ENCODE measurements at places on chromosomes 16 and 17.

GRCh38 chr17:69945698-69946185, 129.3 kb upstream of the KCNJ16 start:
- H3K4me3 ChIP-seq: no peak overlapping the region
- H3K27ac ChIP-seq: no peak overlapping the region
- DNase-seq: no peak
- no peaks in the 10 kb centered on the region for H3K4me1 ChIP-seq

- H3K27me3 ChIP-seq: no peaks in the 10 kb centered on the region
- no peak within 1 kb of the TSS for H3K27ac ChIP-seq
- no peaks in the 10 kb centered on the region for H3K36me3 ChIP-seq
- peak within 1 kb of the TSS; percentile 38 for H3K4me3 ChIP-seq
- DNase-seq: no peak
Observed at GRCh38 chr16:50692999-50693781, at the start of gene NOD2. TSS of gene NOD2 (plus strand) at chr16:50693606. CDS start at chr16:50699496, 5,890 bp downstream.

DNA sequence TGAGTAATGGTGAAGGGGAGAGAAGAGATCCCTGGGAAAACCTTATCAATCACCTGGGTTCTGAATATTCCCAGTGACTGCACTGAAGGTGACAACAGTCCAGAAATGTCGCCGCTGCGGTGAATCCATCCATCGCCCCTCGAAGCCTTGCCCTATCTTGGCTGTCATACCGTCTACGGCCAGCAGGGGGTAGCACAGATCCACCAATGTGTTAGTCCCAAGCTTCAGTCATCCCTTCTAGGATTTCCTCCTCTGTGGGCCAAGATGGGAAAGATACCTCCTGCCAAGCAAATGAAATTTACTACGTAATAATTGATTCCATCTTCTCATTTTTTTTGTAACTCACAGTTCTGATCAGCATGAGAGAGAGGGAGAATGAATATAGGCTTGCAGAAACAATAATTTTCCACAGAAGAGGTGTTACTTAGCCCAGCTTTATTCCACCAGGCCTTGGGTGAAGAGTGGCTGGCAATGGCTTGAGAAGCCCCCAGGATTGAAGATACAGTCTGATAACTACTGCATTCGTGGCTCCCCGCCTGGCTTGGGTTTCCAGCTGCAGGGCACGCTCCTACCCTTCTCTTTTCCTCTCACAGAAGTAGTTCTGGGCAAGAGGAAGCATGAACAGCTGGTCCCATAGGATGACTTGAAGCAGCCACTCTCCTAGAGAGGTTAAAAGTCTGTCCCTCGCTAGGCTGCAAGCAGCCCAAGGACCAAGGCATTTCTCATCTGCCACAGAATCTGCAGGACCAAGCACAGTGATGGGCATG, 2.6 kb upstream of the FMNL1 start:
- no peak overlapping the region for H3K27ac ChIP-seq
- DNase-seq: peak; percentile 91
- H3K36me3 ChIP-seq: no peaks in the 10 kb centered on the region
- no peak overlapping the region for H3K4me3 ChIP-seq

DNA sequence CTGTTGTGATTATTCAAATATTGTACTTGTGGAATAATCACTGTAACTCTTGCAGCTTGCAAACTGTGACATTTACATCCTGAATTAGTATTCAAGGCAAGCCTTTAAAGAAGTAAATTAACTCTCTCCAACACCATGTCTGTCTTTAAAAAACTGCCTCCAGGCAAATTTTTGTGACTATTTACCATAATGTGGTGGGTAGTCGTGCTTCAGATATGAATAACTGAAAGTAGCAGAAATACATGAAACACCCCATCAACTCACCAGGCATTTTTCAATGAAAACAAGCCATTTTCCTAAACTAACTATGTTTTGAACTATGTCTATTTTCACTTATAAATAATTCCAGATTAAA, 217.4 kb upstream of the PSMD7 start:
- H3K27me3 ChIP-seq: no peaks in the 10 kb centered on the region
- no peak for DNase-seq
- no peaks in the 10 kb centered on the region for H3K36me3 ChIP-seq
- no peak overlapping the region for H3K4me3 ChIP-seq
- no peaks in the 10 kb centered on the region for H3K4me1 ChIP-seq

DNA sequence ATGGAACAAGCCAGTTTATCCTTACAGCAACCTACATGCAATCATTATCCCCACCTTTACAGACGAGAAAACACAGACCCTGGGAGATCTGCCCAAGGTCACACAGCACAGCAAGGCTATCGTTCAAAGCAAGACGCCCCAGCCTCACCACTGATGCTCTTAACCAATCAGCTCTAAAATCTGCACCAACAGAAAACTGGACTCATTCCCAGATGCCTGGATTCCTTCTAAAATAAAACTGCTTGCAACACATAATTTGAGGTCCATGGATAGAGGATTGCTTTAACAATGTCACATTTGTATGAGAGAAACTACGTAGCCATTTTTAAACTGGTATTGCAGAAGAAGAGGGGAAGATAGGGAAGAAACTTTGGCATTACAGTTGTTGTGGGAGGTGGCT, 6.8 kb downstream of the COTL1 start:
- no peak for DNase-seq
- H3K4me3 ChIP-seq: no peak overlapping the region
- H3K36me3 ChIP-seq: no peaks in the 10 kb centered on the region
- no peak overlapping the region for H3K27ac ChIP-seq
- H3K4me1 ChIP-seq: no peaks in the 10 kb centered on the region
- no peaks in the 10 kb centered on the region for H3K27me3 ChIP-seq

GRCh38 chr17:71302721-71303549, 817.9 kb upstream of the SOX9 start:
- no peaks in the 10 kb centered on the region for H3K4me1 ChIP-seq
- no peak overlapping the region for H3K27ac ChIP-seq
- no peaks in the 10 kb centered on the region for H3K27me3 ChIP-seq
- DNase-seq: no peak
- H3K4me3 ChIP-seq: no peak overlapping the region

DNA sequence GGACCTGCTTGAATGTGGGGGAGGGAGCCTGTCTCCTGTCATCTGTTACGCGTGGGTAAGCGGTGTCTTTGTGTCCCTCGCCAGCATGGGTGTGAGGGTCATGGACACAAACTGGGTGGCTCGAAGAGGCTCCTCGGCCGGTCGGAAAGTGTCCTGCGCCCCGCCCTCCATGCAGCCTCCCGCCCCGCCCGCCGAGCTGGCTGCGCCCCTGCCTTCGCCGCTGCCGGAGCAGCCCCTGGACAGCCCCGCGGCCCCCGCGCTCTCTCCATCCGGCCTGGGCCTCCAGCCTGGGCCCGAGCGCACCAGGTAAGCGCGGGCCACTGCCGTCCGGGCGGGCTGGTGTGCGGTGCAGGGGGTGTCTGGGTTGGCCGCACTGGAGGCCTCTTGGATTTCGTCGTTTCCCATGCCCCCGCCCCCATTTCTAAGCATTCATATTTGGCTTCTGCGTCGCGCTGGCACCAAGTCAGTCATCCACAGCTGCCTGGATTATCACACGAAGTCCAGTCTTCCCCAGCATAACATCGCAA, 43.8 kb downstream of the ELAC2 start:
- no peak overlapping the region for H3K4me3 ChIP-seq
- no peaks in the 10 kb centered on the region for H3K27me3 ChIP-seq
- H3K27ac ChIP-seq: no peak overlapping the region
- DNase-seq: peak; percentile 62
- no peaks in the 10 kb centered on the region for H3K36me3 ChIP-seq

- no peaks in the 10 kb centered on the region for H3K27me3 ChIP-seq
- H3K4me3 ChIP-seq: no peak overlapping the region
- DNase-seq: no peak
- H3K36me3 ChIP-seq: no peaks in the 10 kb centered on the region
Observed at GRCh38 chr17:67646472-67646871, 71.3 kb upstream of the NOL11 start.

GRCh38 chr16:80337786-80338185, 203.0 kb upstream of the DYNLRB2 start:
- no peak overlapping the region for H3K4me3 ChIP-seq
- no peaks in the 10 kb centered on the region for H3K36me3 ChIP-seq
- no peaks in the 10 kb centered on the region for H3K4me1 ChIP-seq
- H3K27ac ChIP-seq: no peak overlapping the region
- DNase-seq: no peak

GRCh38 chr17:18225642-18226283, 328 bp downstream of the LLGL1 start:
- peak; percentile 31 for DNase-seq
- no peaks in the 10 kb centered on the region for H3K36me3 ChIP-seq
- peaks cover 6% of the 10 kb centered on the region for H3K4me1 ChIP-seq
- H3K4me3 ChIP-seq: peak overlapping the region; percentile 77

GRCh38 chr16:7055443-7055842, 277.2 kb upstream of the RBFOX1 start:
- no peaks in the 10 kb centered on the region for H3K4me1 ChIP-seq
- H3K27me3 ChIP-seq: no peaks in the 10 kb centered on the region
- H3K4me3 ChIP-seq: no peak overlapping the region
- no peak for DNase-seq
- H3K27ac ChIP-seq: no peak overlapping the region
- H3K36me3 ChIP-seq: no peaks in the 10 kb centered on the region

- no peaks in the 10 kb centered on the region for H3K36me3 ChIP-seq
- no peaks in the 10 kb centered on the region for H3K4me1 ChIP-seq
- DNase-seq: no peak
- no peak overlapping the region for H3K4me3 ChIP-seq
- H3K27me3 ChIP-seq: no peaks in the 10 kb centered on the region
Observed at GRCh38 chr17:6498356-6498755, 54.1 kb downstream of the PIMREG start.

DNA sequence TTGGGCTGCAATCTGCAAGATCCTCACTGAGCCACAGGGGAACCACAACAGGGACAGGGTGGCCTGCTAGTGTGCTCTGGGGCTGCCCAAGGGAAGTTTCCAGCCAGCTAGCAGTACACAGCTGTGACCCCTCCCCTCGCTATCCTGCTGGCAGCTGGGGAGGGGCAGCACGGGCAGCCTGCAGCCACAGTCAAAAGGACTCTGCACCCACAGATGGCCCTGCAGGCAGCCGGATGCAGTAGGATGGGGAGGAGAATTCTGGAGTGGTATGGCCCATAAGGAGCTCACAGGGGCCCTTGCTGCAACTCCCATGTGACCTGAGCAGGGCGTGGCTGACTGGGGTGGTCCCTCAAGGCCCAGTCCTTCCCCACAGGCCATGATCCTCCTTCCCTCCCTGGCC, 74.3 kb downstream of the PLD6 start:
- H3K36me3 ChIP-seq: peaks cover 4% of the 10 kb centered on the region
- DNase-seq: no peak
- no peaks in the 10 kb centered on the region for H3K4me1 ChIP-seq
- H3K27ac ChIP-seq: no peak overlapping the region
- no peaks in the 10 kb centered on the region for H3K27me3 ChIP-seq

DNA sequence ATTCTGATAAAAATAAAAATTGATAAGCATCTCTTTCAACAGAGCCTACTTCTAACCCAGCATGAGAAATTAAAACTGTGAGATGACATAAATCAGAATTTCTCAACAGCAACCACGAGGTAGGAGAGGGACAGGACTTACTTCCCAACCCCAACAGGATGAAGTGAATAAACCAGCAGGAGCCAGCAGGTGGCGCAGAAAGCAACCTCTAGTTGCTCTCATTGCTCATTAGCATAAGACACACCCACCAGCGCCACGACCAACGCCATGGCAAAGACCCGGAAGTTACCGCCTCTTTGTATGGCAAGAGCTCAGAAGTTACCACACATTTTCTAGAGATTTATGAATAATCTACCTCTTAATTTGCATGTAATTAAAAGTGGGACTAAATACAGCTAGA, 189.4 kb upstream of the CDH8 start:
- no peaks in the 10 kb centered on the region for H3K36me3 ChIP-seq
- no peaks in the 10 kb centered on the region for H3K27me3 ChIP-seq
- peak; percentile 9 for DNase-seq
- no peak overlapping the region for H3K27ac ChIP-seq
- no peaks in the 10 kb centered on the region for H3K4me1 ChIP-seq

DNA sequence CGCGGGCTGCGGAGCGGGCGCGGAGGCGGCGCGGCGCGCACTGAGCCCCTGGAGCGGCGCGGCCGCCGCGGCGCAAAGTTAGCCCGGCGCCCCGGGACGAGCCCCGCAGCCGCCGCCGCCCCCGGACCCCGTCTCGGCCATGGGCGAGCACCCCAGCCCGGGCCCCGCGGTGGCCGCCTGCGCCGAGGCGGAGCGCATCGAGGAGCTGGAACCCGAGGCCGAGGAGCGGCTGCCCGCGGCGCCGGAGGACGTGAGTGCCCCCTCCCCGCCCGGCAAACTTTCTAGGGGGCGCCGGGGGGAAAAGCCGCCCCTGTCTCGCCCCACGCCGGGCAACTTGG, 388 bp downstream of the RHBDL3 start:
- no peaks in the 10 kb centered on the region for H3K36me3 ChIP-seq
- DNase-seq: no peak
- H3K27me3 ChIP-seq: peaks cover 13% of the 10 kb centered on the region
- H3K4me3 ChIP-seq: no peak overlapping the region

DNA sequence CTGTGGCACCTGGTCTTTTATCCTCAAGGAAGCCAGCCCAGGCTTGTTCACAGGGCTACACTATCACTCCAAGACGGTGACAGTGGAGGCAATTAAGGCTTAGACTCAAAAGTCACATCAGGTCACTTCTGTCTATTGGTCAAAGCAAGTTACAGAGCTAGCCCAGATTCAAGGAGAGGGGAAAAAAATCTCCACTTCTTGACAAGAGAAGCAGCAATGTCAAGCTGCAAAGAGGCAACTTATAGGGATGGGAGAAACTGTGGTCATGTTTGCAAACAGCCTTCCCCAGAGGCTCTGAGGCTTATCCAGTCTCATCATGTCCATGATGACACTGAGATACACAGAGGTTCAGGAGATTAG, 31.6 kb downstream of the SERPINF1 start:
- no peak overlapping the region for H3K4me3 ChIP-seq
- no peak for DNase-seq
- no peaks in the 10 kb centered on the region for H3K36me3 ChIP-seq
- no peak overlapping the region for H3K27ac ChIP-seq
- no peaks in the 10 kb centered on the region for H3K4me1 ChIP-seq
- H3K27me3 ChIP-seq: no peaks in the 10 kb centered on the region
